ENCODE measurements at places on chromosomes 7 and 10.

- no peak for DNase-seq
Observed at GRCh38 chr7:40502359-40502758, 367.6 kb downstream of the SUGCT start.

DNA sequence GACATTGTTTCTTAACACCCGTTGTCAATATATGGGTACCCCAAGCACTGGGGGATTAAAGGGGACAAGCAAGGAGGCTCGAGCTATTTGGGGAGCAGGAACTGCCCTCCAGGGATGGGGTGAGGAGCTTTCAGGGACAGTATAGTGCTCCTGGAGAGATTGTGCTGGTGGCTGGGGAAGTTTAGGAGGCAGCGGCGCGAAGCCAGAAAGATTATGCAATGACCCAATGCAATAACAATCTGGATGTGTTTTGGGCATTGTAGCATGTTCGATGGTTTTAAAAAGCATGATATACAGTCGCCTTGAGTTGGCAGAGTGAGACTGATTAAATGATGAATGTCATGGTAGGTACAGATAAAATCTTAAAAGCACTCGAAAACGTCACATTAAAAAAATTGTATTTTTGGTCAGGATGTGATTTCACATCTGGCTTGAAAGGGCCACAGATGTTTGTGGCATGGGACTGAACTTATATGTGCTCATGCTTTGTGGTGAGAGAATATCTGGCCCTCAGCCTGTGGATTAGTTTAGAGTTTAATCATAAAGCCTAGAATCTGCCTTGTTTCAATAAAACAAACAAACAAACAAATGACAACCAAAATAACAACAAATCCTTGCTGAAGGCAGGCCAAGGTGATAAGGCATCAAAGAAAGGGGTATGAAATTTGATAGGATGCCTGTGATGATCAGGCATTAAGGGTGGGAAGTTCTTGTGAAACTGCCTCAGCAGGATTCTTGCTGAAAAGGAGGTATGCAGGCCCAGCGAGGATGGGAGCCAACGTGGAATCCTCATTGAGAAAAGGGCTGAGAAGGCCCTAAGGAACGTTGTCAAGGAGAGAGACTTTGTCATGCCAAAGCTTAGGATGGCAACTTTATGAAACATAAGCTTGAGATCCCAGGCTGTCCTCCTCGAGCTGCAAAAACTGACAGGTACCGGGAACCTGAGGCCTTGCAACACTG, 417.1 kb upstream of the KLF6 start:
- no peak for DNase-seq

- DNase-seq, result no peak
Observed at GRCh38 chr10:132735923-132736391, 50.0 kb downstream of the NKX6-2 start.

DNA sequence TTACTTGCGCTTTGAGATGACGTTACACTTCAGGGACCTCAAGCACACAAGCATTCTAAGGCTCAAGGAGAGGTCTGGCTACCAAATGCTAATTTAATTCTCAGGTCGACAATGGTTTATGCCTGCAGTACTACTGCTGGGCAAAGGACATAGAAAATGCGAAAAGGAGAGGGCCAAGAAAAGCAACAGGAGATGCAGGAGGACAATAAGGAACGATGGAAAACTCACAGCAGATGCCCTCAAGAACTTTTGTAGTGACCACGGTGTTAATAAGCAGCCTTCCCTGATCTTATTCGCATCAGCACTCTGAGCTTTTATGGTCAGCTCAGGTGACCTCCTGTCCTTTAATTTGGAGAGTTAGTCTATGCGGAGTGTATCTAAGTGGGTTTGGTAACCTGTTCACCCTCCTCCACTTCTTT, 146.3 kb downstream of the GPR85 start:
- no peak for DNase-seq

GRCh38 chr10:3478632-3479240, 306.2 kb upstream of the PITRM1 start:
- DNase-seq, result no peak

DNA sequence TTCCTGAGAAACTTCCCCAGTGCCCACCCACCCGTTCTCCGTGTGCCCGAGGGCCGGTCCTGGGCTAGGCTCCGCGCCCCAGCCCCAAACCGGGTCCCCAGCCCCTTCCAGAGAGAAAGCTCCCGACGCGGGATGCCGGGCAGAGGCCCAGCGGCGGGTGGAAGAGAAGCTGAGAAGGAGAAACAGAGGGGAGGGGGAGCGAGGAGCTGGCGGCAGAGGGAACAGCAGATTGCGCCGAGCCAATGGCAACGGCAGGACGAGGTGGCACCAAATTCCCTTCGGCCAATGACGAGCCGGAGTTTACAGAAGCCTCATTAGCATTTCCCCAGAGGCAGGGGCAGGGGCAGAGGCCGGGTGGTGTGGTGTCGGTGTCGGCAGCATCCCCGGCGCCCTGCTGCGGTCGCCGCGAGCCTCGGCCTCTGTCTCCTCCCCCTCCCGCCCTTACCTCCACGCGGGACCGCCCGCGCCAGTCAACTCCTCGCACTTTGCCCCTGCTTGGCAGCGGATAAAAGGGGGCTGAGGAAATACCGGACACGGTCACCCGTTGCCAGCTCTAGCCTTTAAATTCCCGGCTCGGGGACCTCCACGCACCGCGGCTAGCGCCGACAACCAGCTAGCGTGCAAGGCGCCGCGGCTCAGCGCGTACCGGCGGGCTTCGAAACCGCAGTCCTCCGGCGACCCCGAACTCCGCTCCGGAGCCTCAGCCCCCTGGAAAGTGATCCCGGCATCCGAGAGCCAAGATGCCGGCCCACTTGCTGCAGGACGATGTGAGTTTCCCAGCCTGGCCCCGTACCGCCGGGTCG, at the start of gene SCD:
Gene SCD, plus strand, starts transcription at position 469 of the 803 bp plus-strand sequence. Its CDS starts 272 bp downstream, at position 741.
- DNase-seq, result peak; percentile 77

DNA sequence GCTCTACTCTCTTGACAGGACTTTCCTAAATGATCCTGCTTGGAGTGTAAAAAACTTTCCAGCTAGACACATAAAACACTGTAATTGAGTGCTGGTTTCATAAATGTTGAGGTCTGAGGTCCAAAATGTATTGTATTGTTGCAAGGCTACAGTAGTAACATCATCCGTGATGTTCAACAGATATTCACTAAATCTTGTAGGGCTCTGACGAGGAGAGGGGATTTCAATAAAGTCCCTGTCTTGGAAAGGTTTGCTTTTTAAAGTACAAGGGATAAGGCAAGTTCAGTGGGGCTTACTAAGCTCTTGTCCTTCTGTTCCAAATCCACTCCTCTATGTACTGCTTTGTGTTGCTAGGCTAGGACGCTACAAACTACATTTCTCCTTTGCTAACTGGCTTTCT, 48.9 kb downstream of the FHIP2A start:
- DNase-seq, result no peak

- DNase-seq, result no peak
Observed at GRCh38 chr7:96675548-96675947, 34.1 kb downstream of the SEM1 start.

- DNase-seq, result no peak
Observed at GRCh38 chr7:40780460-40780859, 645.7 kb downstream of the SUGCT start.

DNA sequence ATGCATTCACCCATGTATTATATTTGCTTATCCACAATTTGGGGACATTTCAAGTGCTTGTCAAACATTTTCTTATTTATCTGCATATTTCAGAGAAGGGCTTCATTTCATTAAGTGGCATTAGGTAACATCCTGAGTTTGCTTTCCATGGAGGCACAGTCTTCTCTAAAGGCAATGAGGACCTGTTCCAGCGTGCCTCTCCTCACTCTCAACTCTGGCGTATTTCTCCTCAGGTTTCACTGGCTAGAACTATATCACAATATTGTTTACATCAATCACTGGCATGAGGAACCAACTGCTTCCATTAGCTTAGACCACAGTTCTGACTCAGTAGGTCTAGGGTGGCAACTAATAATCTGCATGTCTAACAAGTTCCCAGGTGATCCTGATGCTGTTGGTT, 177.2 kb downstream of the TAX1BP1 start:
- no peak for DNase-seq

DNA sequence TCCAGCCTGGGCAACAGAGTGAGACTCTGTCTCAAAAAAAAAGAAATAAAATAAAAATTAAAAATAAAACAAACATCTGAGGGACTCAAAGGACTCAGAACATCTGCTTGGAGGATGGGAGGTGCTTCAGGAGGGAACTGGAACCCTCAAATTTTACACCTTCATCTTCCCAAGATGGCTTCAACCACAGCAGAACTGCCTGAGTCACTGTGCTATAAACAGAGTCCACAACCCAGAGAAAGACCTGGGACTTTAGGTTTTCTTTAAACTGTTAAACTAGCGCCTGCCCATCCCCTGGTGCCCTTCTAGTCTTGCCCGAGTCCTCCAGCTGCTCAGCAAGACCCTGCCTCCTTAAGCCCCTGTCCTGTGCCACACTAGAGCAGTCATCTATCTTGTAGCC, 40.8 kb downstream of the RGS10 start:
- DNase-seq, result no peak

DNA sequence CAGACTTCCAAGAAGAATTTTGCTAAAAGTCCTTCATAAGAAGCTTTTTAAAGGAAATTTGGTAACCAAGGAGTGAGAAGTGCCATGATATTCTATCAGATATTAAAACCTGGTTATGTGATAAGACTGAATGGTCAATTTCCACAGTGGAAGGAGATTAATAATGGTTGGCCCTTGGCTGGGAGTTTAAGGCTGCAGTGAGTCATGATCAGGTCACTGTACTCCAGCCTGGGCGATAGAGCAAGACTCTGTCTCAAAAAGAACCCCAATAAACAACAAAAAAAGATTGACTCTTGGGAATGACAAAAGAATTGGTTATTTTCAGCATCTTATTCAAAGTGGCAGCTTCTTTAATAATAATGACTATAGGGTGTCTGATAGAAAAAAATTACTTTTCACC, 37.2 kb downstream of the EXOC4 start:
- no peak for DNase-seq

DNA sequence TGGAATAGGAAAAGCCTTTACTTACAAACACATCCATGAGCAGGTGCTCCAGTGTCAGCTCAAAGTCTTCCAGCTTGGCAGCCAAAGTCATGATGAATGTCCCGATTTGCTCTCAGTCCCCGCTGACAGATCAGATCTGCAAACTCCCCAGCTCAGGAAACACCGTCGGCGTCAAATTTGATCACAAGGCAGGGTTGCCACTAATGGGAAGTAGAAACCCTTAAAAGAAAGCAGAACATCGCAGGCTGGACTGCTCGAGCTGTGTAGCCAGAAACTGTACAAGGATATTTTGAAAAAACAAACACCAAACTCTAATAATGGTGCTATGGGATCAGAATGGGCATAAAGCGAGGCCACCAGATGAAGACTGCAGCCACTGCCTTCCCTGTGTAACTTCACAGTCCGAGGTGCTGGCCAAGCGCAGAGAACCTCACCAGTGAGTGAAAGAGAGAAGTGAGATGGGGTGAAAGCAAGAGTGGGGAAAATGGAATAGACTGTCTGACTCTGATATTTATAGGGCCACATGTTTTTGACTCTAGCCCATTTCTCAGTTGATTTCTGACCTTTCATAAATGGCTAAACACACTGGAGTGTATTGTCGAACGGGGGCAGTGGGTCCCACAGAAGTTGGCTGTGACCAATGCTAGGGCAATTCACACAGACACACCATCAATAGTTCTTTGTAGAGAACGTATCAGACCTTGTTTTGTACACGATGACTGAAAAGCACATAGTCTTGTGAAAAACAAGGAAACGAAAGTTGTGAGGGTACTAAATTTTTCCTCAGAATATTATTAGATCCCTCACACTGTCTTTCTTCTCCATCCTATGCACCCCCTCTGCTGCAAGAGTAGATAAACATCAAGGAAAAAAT, 306.2 kb downstream of the FRMD4A start:
- DNase-seq, result no peak
